ENCODE measurements at places on chromosomes 16 and 17. TPM values are rescaled to one million over a fixed set of nuclear protein-coding genes. Genes with fewer than 3 reads are reported as not detected.

Gene HSD11B2
- 3.2 TPM for total RNA-seq

Gene ADAP2
- 18.8 TPM for total RNA-seq

Gene SMARCD2
- total RNA-seq, result 45.6 TPM

Gene TBC1D3H
- not detected for total RNA-seq

Gene MYOCD
- 197 TPM for total RNA-seq

Gene PMFBP1
- 0.57 TPM for total RNA-seq

Data from posterior vena cava (tissue), 2 donors.